ENCODE measurements at places on chromosomes 6 and 20.

DNA sequence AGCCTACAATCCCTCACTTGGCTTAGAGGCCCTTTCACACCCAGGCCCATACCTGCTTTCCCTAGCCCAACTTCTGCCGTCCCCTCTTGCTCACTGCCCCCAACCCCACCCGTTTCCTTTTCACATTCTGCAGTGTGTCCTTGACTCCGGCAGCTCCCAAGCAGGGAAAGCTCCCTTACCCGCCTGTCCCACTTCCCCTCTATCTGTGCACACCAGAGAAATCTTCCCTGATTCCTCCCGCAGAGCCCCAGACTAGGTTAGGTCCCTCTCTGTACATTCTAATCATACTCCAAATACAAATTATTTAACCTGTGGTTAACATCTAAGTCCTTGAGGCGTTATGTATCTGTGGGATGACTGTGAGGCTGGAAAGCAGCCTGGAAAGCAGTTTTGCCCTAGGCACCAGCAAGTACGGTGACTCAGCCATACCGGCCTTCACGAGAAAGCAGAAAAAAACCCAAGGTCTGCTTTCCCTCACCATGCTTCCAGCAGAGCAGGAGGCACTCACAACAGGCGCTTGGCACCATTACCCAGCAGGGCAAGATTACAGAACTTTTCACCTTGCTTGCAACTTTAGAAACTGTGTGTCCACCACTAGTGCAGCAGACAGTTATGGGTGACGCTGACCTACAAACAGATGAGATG lies 22.3 kb downstream of the ELOVL5 start:
- peak; percentile 98 for DNase-seq

DNA sequence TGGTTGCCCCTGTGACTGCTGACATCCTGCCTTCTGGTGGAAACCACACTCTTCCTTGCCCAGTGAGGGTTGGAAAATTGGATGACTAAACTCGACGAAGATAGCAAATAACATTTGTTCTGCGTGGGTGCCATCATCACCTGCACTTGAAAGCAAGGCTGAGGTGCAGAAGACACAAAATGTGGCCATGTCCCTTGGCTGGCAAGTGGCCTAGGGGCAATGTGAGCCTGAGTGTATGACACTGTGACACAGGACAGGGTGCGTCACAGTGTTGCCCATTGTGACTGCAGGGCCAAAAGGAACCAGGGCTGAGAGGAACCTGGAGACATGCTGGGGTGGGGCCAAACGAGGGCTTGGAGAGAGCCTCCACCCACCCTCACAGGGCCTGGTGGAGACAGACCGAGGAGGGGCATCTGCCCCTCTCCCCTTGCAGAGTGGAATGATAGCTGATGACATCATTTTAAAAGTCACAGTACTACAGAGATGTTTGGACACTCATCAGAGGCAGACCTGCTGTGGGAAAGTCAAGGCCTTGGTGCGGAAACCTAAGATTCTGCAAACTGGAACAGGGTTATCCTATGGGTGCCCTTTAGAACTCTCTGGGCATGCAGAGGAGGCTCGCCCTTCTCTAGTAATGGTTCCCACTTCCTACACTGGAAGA lies 12.8 kb upstream of the HLA-F start:
- no peak for DNase-seq

DNA sequence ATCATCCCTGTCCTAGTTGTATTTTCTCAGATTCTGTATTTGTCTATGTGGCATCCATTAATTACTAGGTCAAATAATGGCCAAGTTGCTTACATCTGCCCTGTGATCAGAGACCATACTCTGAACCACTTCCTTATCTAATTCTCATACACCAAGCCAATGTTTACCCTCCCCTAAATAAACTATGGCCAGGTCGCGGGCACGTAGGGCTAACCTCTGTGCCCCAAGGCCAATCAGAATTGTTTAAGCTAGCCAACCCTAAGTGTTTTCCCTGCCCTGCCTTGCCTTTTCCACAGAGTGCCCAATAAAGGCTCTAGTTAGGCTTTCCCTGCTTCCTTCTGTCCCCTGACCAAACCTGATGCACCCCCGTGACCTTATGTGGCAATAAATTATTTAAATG lies 2.8 kb upstream of the CALHM4 start:
- no peak for DNase-seq

DNA sequence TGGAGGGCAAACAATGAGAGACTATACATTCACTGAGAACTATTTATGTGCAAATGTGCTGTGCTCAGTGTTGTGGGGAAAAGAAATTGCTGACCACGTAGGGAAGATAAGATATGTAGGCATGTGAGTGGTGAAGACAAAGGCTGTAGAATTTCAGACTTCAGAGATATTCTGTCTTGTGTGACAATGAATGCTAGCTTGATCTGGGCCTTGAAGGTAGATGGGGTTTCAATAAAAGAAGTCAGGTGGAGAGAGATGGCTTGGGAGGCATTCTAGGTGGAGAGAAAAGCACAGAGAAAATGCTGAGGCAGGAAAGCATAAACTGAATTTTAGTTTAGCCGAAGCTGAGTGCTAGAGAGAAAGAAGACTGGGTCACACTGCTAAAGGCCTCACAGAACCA lies 56.8 kb upstream of the EEF1A1 start:
- no peak for DNase-seq

DNA sequence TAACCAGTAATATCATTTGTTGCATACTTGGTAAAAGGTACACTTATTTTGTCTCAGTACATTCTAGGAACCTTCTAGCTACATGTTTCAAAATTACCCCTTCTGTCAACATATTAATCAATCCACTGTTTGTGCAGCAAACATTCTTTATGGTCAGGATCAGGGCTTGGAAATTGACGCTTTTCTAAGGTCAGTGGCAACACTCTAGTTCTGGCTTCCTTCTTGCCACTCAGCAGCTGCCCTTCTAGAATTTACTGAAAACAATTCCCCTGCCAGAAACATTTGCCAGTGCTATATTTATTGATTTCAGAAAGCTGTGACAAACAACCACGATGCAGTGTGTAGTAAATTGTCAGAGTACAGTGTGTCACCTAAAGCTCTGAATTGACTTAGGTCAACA lies 84.7 kb upstream of the FBXL4 start:
- DNase-seq, result no peak

Data from astrocyte of the cerebellum (primary cell).